Activated CD4-positive, alpha-beta T cell treated with anti-CD3 and anti-CD28 coated beads, Interleukin-2, amount 10 ng/mL, durations not matched to agents 24 days and 14 days (primary cell): ENCODE measurements at places on chromosomes 5 and 9. TPM values are rescaled to one million over a fixed set of nuclear protein-coding genes. Genes with fewer than 3 reads are reported as not detected.
A peak's percentile ranks its signal among the peaks of the same experiment; 100 is the strongest.

The PRUNE2 gene
- total RNA-seq: 0.40 and 0.50 TPM in 2 replicates

The PIP5K1B gene
- total RNA-seq: 56.6 and 58.8 TPM in 2 replicates

- DNase-seq: no peak
Measured at GRCh38 chr5:142360051-142360498, 35.3 kb upstream of the SPRY4 start.

DNA sequence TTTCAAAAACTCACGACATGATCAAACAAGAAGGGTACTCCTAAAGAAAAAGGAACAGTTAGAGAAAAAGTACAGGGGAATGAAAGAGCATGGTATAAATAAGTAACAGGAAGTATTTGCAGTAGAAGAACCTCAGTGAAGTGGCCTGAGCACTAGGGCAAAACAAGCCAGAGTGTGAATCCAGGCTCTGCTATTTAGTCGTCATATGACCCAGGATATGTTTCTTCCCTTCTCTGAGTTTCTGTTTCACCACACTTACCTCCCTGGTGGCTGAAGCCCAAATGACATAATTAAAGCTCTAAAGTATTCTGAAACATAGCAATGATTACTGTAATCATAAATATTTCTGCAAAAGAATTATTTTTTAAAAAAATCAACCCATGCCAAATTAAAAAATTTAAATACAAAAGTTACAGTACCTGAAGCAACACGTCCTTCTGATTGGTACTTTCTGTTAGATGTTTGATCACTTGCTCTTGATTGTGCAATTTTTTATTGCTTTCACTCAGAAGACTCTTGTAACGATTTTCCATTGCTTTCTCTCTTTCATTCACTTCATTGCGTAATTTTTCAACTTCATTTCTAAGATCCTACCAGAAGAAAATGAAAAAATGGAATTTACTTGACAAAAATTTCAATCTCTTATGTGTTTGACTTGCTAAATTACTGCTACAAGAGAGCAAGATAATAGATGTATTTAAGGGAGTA lies 88.9 kb downstream of the CDK5RAP2 start:
- DNase-seq: no peak

DNA sequence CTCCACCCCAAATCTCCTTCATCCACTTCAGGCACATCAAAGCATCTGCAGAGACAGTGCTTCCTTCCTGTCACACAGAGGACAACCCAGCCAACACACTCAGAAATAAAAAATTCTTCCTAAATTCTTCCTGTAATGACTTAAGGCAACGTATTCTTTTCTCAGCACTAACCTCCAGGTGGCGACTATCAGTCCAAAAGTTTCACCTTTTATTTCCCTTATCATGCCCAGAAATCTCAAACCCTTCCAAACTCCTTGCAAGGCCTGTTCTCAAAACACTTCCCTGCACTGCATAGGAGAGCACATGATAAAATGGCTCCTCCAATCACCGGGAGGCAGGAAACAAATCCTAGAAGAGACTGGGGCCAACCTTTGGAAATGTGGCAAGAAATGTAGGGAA lies 35.1 kb downstream of the SLIT3 start:
- no peak for DNase-seq

The BSPRY gene
- 10.5 and 10.6 TPM in 2 replicates for total RNA-seq

DNA sequence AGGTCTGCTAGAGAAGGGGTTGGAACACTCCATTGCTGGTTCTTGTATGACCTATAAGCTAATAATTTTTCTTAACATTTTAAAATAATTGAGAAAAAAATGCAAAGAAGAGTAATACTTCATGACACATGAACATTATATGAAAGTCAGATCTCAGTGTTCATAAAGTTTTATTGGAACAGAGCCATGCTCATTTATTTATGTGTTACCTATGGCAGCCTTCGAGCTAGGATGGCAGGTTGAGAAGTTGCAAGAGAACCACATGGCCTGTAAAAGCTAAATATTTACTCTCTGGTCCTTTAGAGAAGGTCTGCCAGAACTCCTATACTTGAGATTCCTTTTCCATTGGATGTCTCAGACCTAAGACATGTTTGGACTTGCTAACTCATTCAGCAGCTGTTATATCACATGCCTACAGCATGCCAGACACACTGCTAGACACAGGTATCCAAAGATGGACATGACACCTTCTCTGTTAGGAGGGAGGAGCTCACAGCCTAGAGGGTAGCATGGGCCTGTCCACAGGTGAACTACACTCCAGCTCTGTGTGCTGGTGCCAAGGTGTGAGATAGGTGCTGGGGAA lies 304.3 kb downstream of the ARHGAP26 start:
- DNase-seq: no peak

DNA sequence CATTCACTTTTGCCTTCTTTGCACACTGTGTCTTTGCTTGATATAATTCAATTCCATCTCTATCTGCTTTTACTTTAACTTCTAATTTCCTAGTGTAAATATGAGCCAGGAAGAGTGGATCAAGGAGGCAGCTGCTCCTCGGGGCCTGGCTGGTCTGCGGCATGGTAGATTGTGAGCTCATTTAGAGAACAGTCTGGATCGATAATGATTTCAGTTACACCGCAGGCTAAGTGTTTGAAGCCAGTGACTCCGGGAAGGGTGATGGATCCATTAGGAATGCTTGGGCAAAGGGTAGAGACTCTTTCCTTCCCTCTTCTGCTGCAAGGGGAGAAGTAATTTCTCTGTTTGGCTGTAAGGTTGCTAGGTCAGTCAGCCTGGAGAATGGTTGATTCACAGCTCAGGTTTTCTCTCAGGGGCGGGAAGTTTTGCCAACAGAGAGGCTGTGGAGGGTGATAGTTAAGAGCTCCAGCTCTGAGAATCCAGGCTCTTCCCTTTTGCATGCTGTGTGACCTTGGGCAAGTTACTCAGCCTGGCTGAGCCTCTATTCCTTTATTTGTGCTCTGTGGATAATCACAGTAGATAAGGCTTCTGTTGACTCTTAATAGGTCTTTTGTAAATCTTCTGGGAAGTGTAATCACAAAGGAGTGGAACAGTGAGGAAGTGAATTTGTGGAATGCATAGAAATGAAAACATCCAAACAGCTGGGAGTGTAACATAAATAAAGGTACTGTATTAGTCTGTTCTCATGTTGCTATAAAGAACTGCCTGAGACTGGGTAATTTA lies 99.1 kb downstream of the PTTG1 start:
- no peak for DNase-seq

The MCC gene
- total RNA-seq: 1.0 and 1.1 TPM in 2 replicates

GRCh38 chr9:71704796-71705195 lies 63.5 kb downstream of the CEMIP2 start:
- no peak for DNase-seq

GRCh38 chr5:63400079-63400478 lies 562.2 kb downstream of the HTR1A start:
- no peak for DNase-seq

GRCh38 chr9:7209016-7209715 lies 451.4 kb downstream of the KDM4C start:
- DNase-seq: no peak

GRCh38 chr5:77849308-77849900 lies 73.3 kb upstream of the TBCA start:
- DNase-seq: no peak

- DNase-seq: peak; percentile 73
Measured at GRCh38 chr5:131595088-131596033, 39.7 kb downstream of the RAPGEF6 start.

The TNFSF8 gene
- total RNA-seq: 148 and 150 TPM in 2 replicates

- DNase-seq: no peak
Measured at GRCh38 chr9:21669701-21670100, 132.7 kb upstream of the MTAP start.

DNA sequence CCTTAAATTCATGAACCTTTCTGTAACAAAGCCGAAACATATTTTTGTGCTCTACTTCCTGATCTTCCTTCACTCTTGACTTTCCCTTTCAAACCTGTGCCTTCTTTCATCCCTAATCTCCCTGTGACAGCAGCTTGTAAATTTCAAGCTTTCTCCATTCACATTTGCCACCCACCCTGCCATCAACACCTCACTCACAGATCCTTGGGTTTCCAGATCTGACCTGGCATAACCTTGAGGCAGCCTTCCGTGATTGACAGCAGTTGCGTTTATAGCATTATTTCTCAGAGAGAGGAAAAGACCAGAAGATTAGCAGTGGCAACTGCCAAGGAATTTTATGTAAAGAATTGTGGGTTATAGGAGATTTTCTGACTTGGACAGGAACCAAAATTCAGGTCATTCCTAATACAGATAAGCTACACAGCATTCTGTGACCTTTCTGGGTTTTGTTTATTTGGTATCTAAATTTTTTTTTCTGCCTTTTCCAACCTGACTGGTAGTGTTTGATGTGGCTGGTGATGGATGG lies 260.0 kb downstream of the NR2F1-AS1 start:
- DNase-seq: no peak

The GPRIN1 gene
- total RNA-seq: 3.7 TPM in 2 replicates

GRCh38 chr5:165076686-165077085 lies 1571.3 kb downstream of the MAT2B start:
- DNase-seq: no peak

The ADAM19 gene
- 232 TPM in 2 replicates for total RNA-seq

The PCDHGA5 gene
- 0.19 and 0.51 TPM in 2 replicates for total RNA-seq

- DNase-seq: no peak
Measured at GRCh38 chr5:133496631-133497030, 115.7 kb downstream of the FSTL4 start.

The ECM2 gene
- total RNA-seq: not detected in 2 replicates

GRCh38 chr5:164207646-164208045 lies 702.2 kb downstream of the MAT2B start:
- DNase-seq: no peak

DNA sequence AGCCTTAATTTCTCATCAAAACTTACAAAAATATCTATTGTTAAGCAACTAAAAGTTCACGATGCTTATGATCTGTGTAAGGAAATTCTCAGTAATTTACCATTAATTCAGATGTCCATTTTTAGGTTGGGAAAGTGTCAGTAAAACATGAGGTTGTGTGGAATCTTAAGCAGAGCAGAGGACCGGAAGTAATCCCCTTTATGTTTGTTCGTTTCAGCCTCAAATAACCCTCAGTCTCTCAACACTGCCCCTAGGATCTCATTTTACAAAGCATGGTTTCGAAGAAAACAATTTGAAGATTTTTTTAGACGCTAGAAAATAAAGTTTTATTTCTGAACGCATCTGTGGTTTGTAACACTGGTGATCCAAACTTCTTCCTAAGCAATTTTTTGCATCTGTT lies 504.2 kb downstream of the MAT2B start:
- DNase-seq: no peak

The IFNA7 gene
- total RNA-seq: not detected in 2 replicates

DNA sequence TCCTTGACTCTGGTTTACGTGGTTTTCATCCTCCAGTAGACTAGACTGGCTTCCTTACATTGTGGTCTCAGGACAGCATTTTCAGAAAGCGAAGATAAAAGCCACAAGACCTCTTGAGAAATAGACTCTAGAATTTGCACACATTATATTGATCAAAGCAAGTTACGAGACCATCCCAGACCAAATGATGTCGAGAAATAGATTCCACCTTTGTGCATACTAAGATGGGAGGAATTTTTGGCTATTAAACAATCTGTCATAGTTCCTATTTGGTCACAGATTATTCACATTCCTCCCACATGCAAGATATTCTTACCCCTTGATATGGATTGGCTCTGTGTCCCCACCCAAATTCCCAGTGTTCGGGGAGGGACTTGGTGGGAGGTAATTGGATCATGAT lies 65.6 kb downstream of the TEX10 start:
- no peak for DNase-seq

DNA sequence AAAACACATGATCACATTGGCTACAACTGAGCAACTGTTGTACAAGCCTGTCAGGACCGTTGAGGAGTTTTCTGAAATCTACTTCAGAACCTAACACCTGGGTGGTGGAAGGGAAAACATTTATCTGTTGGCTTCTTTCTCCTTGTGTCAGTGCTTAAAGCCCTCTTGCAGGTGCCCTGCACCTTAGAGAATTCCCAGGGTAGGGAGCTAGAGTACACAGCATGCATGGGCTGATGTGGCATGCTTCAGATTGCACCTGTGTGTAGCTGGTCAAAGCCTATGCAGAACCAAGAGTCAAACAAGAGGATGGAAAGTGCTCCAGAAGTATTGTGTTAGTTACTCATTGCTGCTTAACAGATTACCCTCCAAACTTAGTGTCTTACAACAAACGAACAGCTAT lies 33.6 kb upstream of the ZBED3 start:
- no peak for DNase-seq

DNA sequence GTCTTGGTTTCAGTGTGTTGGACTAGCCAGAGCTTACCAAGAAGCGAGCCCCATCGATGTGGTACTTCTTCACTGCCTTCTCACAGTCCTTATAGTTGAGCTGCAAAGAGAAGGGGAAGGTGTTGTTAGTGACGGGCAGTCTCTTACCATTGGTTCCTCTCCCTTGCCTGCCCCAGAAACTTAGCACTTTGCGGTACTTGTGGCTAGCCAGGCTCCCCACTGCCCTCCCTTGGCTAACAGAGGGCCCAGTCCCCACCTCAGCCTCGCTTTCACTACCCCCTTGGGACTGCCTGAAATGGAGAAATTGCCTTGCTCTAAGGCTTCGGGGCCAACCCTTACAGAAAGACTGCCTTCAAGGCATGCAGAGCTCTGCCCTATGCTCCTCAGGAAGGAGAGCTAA lies 4.3 kb downstream of the LCP2 start:
- peak; percentile 86 for DNase-seq

- no peak for DNase-seq
Measured at GRCh38 chr9:23431459-23431858, 394.6 kb downstream of the ELAVL2 start.

The PCDHB16 gene
- not detected in 2 replicates for total RNA-seq

- peak; percentile 88 for DNase-seq
Measured at GRCh38 chr9:126301985-126302603, 24.5 kb upstream of the MVB12B start.

GRCh38 chr5:173969167-173970049 lies 19.6 kb upstream of the C5orf47 start:
- DNase-seq: no peak

GRCh38 chr5:113064806-113065205 lies 88.2 kb downstream of the DCP2 start:
- no peak for DNase-seq
